ENCODE measurements at places on chromosomes 7 and 10. TPM values are rescaled to one million over a fixed set of nuclear protein-coding genes. Genes with fewer than 3 reads are reported as not detected.

Gene NKX1-2
- 0.06 TPM for total RNA-seq

Gene FAM237B
- not detected for total RNA-seq

Gene MOGAT3
- not detected for total RNA-seq

Gene GOLGA7B
- 3.9 TPM for total RNA-seq

All from A549 treated with GW870086 at 1 μM for 4 hours (cell line).